ENCODE measurements at places on chromosomes 16 and 17.

DNA sequence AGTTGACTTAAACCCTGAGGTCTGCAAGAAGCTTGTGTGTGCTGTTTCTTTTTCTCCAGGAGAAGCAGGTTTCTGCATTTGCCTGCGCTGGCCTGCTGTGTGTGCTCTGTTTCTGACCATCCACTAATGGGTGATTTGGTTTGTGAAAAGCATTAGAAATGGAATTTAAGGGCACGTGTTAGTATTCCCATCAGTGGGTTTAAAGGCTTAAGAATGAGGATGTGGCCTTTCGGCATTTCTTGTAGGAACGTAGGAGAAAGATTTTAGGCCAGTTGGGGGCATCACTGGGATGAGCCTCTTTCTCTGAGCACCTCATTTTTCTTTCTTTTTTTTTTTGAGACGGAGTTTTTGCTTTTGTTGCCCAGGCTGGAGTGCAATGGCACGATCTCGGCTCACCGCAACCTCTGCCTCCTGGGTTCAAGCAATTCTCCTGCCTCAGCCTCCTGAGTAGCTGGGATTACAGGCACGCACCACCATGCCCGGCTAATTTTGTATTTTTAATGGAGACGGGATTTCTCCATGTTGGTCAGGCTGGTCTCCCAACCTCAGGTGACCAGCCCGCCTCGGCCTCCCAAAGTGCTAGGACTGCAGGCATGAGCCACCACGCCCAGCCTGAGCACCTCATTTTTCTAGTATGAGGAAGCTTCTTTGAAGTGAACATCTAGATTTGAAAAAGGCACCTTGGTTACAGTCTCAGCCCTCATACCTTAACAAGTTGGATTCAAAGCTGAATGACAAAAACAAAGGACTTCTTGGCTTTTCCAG is 110.3 kb downstream of the BANP start:
- H3K27me3 ChIP-seq = no peaks in the 10 kb centered on the region
- H3K27ac ChIP-seq = no peak overlapping the region
- H3K4me3 ChIP-seq = no peak overlapping the region
- no peak for DNase-seq
- H3K36me3 ChIP-seq = peaks cover 70% of the 10 kb centered on the region

DNA sequence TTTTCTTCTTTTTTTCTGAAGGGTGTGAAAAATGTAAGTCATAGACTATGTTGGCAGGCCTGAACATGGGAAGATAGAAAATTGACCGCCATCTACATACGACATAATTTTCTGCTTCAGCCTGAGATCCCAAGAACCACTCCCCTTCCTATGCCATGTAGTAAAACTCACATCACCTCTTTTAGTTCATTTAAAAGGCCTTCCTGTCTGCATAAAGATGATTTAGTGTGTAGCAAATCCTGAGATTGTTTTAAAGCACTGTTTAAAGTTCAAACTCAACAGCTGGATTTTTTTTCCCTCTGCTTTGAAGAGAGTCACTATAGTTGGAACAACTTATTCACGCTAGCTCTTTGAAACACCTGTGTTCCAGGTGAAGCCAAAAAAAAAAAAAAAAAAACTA is 101.5 kb downstream of the NLK start:
- no peak for DNase-seq
- H3K36me3 ChIP-seq = peaks cover 5% of the 10 kb centered on the region
- H3K4me3 ChIP-seq = no peak overlapping the region
- H3K27ac ChIP-seq = no peak overlapping the region
- H3K27me3 ChIP-seq = no peaks in the 10 kb centered on the region
- H3K4me1 ChIP-seq = no peaks in the 10 kb centered on the region

DNA sequence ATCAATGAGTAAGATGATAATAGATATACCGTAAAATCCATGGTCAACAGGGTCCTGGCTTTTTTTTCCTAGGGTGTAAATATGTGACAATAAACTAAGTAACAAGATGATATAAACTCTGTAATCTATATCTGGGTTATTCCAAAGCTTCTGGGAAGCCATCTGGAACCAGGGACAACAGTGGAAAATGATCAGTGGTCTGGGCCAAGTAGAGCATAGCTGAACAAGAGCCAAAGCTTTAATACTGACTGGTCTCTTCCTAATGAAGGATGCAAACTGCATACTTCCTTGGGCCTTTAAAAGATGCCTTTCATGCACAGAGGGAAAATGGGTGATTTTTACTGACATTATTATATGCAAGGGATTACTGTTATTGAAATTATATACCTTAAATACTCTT is 8.9 kb downstream of the CA10 start:
- no peaks in the 10 kb centered on the region for H3K36me3 ChIP-seq
- no peak overlapping the region for H3K4me3 ChIP-seq
- H3K4me1 ChIP-seq = peaks cover 5% of the 10 kb centered on the region

DNA sequence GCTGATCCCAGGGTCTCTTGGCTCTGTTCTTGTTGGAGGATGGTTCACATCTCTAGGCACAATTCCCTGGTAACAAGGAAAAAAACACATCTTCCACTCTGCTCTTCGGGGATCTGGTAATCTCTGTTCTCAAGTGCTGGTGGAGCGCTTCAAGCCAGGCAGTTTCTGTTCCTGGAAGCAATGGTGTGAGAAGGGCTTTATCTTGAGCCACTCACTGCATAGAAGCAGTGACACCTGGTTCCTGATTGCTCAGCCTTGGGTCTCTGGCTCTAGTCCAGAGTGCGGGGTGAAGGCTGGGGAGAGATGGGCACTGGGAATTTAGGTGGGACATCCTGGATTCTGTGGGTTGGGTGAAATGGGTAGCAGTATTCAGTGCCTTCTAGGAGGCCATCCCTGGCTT is 14.1 kb downstream of the AKAP1 start:
- H3K4me1 ChIP-seq = peaks cover 13% of the 10 kb centered on the region
- DNase-seq = no peak
- no peak overlapping the region for H3K27ac ChIP-seq
- no peaks in the 10 kb centered on the region for H3K36me3 ChIP-seq

DNA sequence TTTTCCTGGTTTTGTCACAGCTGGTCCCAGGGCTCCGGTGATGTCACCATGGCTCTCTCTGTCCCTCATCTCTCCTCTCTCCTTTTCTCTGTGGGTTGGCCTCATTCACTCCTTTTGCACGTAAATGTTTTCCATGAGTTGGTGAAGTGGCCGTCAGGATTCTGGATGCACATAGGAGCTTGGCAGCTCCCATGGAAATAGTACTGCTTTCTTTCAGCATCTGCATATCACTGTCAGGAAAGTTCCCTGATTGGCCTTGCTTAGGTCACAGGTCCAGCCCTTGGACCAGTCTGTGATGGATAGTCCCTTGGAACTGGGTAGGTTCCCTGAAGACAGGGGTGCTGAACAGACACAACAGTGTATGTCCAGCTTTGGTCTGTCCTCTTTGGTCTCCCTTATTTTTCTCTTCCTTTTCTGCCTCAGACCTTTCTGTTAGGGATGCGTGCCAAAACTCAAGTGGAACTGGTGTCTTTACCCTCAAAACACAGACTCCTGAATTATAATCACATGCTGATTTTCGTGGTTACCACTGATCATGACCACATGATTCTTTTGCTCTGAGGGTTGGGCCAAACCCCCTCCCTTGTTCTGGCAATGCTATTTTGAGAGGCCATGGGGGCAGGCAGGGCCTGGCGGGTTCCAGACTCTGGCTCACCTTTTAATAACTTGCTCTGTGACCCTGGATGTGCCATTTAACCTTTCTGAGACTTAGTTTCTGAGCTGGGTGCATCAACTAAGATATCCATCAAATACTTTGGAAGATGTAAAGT is 99.0 kb downstream of the MSI2 start:
- peak; percentile 84 for DNase-seq
- H3K27ac ChIP-seq = peak overlapping the region; percentile 55
- no peaks in the 10 kb centered on the region for H3K27me3 ChIP-seq
- H3K4me3 ChIP-seq = no peak overlapping the region

DNA sequence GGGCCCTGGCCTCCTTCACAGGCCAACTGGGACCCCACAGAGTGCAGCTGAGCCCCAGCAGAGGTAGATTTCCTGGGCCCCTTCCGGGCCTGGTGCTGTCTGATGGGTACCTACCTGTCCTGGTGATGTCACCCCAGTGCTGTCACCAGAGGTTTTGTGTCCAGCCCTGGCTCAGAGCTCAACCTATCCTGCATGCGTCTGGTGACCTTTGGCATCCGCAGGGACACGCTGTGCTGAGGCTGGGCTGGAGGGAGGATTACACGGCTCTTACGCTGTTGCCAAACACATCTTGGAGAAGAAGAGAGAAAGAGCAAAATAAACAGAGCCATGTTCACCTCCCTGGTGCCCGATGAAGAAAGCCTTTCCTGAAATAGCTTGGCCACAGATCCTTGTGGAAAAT is 70.6 kb upstream of the MED9 start:
- no peaks in the 10 kb centered on the region for H3K36me3 ChIP-seq
- no peaks in the 10 kb centered on the region for H3K27me3 ChIP-seq
- H3K27ac ChIP-seq = no peak overlapping the region
- H3K4me3 ChIP-seq = no peak overlapping the region

DNA sequence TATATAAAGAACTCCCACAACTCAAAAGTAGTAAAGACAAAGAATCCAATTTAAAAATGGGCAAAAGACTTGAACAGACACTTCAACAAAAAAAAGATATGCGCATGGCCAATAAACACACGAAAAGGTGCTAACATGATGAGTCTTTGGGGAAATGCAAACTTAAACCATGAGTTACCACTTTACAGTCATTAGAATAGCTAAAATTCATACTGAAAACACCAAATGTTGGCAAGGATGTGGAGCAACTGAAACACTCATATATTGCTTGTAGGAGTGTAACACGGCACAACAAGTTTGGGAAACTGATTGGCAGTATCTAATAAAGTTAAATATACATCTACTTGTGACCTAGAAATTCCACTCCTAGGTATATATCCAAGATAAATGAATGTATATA is 3.0 kb upstream of the PIK3R5 start:
- H3K4me3 ChIP-seq = no peak overlapping the region
- no peaks in the 10 kb centered on the region for H3K27me3 ChIP-seq
- H3K27ac ChIP-seq = no peak overlapping the region
- H3K4me1 ChIP-seq = peaks cover 34% of the 10 kb centered on the region
- no peak for DNase-seq
- H3K36me3 ChIP-seq = no peaks in the 10 kb centered on the region

- no peaks in the 10 kb centered on the region for H3K36me3 ChIP-seq
- H3K27ac ChIP-seq = no peak overlapping the region
- no peaks in the 10 kb centered on the region for H3K27me3 ChIP-seq
- no peak for DNase-seq
Observed at GRCh38 chr16:88406096-88407041, 23.6 kb downstream of the ZNF469 start.

DNA sequence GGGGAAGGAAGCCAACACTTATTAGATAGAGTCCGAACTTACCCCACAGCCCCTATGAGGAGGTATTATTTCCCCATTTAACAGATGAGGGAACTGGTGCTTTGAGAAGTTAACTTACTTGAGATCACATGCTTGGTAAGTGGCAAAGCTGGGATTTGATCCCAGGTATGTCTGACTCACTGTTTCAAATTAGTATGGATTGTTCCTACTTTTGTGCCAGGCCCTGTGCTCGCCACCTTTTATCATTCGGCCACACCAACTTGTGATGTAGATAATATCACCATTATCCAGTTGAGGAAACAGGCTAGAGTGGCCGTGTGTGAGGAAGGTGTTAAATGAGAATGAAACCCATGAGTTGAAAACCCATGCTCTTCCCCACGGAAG is 10.7 kb downstream of the HIRIP3 start:
- H3K4me1 ChIP-seq = no peaks in the 10 kb centered on the region
- H3K36me3 ChIP-seq = peaks cover 15% of the 10 kb centered on the region
- H3K4me3 ChIP-seq = no peak overlapping the region
- H3K27ac ChIP-seq = peak overlapping the region; percentile 1
- no peak for DNase-seq

DNA sequence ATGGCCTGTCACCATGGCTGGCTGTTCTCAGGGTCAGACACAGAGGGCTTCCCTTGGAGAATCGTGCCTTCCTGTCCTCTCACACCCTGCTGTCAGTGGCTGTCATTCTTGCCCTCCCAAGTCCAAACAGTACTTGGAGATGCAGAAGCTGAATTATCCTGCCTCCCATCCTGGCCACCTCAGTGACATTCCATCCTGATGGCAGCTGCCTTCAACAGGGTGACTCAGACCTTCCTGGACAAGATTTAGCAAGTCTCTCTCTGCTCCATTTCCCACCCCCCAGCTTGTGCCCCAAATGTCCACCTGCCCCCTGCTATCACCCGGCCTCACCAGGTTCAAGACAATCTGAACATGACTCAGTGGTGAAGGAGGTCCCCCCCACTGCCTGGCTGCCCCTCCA is 4.8 kb upstream of the KRT36 start:
- H3K36me3 ChIP-seq = no peaks in the 10 kb centered on the region
- no peaks in the 10 kb centered on the region for H3K27me3 ChIP-seq
- peaks cover 3% of the 10 kb centered on the region for H3K4me1 ChIP-seq
- no peak for DNase-seq
- H3K4me3 ChIP-seq = no peak overlapping the region

GRCh38 chr16:11264155-11264832 is 4.8 kb downstream of the TNP2 start:
- H3K4me3 ChIP-seq = no peak overlapping the region
- peak; percentile 55 for DNase-seq
- H3K36me3 ChIP-seq = no peaks in the 10 kb centered on the region
- H3K4me1 ChIP-seq = peaks cover 11% of the 10 kb centered on the region
- H3K27ac ChIP-seq = no peak overlapping the region

DNA sequence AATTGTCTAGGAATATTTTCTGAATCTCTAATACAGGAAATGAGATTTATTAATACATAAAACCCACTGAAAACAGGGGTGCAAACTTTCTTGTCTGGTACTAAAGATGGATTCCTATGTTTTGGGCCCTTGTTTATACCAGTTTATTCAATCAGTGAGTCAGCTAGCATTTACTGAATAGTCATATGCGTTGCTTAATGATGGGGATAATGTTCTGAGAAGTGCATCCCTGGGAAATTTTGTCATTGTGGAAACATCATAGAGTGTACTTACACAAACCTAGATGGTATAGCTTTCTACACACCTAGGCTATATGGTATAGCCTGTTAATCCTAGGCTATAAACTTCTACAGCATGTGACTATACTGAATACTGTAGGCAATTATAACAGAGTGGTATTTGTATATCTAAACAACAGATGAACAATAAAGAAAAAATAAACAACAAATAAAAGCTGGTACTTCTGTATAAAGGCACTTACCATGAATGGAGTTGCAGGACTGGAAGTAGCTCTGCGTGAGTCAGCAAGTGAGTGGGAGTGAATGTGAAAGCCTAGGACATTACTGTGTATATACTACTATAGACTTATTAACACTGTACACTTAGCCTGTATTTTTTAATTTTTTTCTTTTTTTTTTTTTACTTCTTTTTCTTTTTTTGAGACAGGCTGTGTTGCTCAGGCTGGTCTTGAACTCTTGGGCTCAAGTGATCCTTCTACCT is 63.7 kb downstream of the SIAH1 start:
- H3K36me3 ChIP-seq = peaks cover 3% of the 10 kb centered on the region
- DNase-seq = no peak
- no peak overlapping the region for H3K4me3 ChIP-seq
- no peak overlapping the region for H3K27ac ChIP-seq
- H3K27me3 ChIP-seq = no peaks in the 10 kb centered on the region

All from common myeloid progenitor, CD34-positive (primary cell).